GM12892 (cell line): ENCODE measurements at places on chromosomes 11 and 22.

- DNase-seq = no peak
These were observed 67.3 kb upstream of the GRK3 start for GRCh38 chr22:25497181-25497641.

DNA sequence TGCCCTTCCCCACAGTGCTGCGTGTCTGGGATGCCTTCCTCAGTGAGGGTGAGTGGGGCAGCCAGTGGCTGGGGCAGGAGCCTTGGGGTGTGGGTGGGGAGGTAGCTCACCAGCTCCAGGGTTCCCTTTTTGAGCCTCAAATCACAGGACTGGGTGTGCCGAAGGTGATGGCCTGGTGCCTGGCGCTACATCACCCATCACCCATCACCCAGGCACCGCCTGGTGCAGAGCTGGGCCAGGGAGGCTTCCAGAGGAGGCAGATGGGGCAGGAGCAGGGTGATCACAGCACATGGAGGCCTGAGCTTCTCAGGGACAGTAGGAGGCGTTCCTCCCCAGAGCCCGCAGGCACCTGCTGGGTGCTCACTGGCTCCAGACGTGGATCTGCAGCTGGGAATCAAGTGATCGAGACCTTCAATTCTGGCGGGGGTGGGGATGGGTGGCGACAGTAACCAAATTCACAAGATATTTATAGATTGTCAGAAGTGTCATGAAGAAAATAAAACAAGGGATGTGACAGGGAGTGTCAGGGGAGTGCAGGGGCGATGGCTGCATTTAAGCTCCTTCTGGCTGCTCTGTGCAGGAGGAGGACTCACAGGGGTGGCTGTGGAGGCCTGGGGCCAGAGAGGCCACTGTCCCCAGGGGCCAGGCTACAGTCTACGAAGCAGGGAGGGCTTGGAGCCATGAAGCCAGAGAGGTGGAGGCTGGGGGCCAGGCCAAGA, 3.2 kb downstream of the TBC1D10C start:
- DNase-seq = no peak

DNA sequence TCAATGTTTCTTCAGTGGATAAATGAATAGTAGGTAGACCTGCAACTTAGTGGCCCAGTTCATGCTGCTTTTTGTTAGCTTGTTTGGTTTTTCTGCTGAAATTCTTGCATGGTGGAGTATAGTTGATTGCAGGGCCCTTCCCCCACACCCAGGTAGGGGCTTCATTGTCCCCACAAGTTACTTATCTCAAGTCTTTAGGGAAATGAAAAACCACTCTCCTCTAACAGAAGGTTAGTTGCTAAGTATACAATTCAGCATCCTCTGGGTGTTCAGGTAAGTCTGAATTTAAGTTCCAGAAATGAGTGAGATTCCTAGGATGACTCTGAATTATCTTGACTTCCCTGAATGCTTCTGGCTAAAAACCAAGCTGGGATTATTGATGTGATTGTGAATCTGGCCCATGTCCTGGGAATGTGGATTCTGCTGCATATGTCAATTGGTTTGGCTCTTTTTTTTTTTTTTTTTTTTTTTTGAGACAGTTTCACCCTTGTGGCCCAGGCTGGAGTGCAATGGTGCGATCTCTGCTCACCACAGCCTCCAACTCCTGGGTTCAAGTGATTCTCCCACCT, 40.3 kb downstream of the BCL2L13 start:
- DNase-seq = no peak

- DNase-seq = no peak
These were observed 788.3 kb downstream of the NTM start for GRCh38 chr11:132158696-132159095.

DNA sequence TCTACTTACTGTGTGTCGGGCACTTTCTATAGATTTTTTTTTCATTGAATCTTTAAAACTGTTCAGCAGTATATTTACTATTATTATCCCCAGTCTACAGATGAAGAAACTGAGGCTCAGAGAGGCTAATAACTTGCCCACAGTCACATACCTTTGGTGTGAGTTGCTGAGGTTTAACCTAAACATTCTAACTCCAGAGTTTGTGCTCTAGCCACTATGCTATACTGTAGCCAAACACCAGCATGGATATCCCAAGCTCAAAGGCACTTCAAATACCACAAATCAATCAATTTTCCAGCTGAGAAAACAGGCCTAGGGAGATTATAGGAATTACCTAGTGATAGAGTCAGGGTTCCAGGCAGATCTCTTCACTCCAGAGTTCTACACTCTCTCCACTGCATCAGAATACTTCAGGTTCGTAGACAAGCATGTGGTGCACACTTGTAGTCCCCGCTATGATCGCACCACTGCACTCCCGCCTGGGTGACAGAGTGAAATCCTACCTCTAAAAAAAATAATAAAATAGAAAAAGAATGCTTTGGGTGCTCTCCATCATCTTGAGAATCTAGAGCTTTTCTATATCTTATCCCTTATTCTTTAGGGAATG, 20.4 kb upstream of the UPB1 start:
- DNase-seq = no peak

- DNase-seq = no peak
These were observed 840.3 kb downstream of the TBC1D22A start for GRCh38 chr22:47602732-47603131.

DNA sequence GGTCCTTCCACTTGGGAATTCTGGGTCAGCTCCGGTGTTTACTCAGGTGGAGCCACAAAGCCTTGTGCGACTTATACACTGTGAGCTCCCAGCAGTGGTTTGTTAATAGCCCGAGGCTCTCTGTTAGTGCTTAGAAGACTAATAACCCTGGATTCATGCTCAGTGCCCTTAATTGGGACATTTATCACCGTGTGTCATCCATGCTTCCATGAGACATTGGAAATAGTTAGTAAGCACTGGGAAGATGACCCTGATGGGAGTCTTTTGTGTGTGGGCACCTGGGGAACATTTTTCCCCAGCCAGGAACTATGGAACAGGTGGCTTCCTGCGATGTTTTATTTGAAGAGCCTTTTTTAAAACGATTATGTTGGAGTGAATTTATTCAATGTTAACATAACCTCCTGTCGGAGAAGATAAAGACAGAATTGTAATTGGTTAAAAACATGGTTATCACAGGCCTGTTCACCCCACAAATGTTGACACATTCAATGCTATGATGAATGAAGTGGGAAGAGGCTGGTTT, 188.9 kb downstream of the MYO18B start:
- no peak for DNase-seq

- DNase-seq = no peak
These were observed 5.7 kb downstream of the GAL3ST3 start for GRCh38 chr11:66042996-66043906.

- no peak for DNase-seq
These were observed 24.2 kb downstream of the MRE11 start for GRCh38 chr11:94469416-94469815.

- no peak for DNase-seq
These were observed 18.5 kb upstream of the MPPED1 start for GRCh38 chr22:43393132-43393843.

DNA sequence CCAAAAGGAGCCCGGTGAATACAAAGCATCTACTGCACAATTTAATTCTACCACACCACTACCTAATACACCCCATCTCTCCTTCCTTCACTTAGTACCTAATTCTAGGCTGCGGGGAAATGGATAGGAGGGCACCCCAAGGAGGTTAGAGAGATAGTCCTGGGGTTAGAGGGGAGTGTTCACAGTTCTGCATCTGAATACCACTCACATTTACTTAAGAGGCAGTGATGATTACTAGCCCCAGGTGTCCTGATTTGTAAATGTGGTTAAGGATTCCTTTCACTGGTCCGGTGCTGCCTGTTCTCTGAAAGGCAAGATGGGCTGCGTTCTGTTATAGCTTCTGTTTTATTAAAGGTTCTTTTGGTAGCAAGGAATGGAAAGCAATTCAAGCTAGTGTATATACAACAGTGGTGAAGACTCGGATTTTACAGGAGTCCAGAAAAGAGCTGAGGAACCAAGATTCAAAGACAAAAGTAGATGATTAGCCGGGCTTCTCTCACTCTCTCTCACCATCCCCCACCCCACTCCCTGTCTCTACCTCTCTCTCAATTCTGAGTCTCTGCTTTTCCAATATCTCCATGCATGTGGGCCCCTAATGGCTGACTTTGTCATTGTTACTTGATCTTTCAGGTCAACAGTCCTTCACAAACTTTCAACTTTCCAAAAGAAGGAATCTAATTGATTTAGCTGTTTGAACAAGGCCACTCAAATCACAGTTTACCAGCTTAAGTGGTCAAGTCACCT, 8.7 kb upstream of the KCNA4 start:
- DNase-seq = no peak

DNA sequence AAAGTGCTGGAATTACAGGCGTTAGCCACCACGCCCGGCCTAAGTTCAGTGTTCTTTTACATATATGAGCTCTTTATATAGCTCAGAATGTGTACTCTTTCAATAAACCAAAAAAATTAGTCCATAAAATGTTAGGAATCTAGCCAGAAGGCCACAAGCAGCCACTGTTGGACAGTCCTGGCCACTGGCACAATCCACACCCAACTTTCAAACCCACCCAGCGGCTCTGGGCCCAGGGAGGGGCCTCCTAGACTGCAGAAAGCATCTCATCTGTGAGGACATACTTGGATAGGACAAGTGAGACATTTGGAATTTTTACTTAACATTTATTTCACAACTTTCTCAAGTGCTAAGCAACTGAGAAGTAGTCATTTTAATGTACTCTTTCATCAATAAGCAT, 6.4 kb downstream of the PACSIN2 start:
- DNase-seq = no peak

DNA sequence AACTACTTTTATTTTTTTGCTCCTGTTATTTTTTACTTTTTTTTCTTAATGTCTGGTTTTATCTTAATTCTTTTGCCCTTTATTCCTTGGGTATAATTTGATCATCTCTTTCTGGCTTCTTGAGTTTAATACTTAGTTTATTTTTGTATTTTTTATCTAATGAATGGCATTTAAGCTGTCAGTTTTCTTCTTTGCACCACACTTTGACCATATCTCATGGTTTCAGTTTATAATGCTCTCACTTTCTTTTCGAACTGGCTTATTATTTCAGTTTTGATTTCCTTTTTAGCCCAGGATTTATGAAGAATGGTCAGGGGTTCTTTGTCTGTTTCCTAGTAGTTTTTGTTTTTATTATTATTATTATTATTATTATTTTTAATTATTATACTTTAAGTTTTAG, 48.3 kb downstream of the QSER1 start:
- no peak for DNase-seq

GRCh38 chr11:57274904-57275498, 38.0 kb upstream of the APLNR start:
- no peak for DNase-seq

DNA sequence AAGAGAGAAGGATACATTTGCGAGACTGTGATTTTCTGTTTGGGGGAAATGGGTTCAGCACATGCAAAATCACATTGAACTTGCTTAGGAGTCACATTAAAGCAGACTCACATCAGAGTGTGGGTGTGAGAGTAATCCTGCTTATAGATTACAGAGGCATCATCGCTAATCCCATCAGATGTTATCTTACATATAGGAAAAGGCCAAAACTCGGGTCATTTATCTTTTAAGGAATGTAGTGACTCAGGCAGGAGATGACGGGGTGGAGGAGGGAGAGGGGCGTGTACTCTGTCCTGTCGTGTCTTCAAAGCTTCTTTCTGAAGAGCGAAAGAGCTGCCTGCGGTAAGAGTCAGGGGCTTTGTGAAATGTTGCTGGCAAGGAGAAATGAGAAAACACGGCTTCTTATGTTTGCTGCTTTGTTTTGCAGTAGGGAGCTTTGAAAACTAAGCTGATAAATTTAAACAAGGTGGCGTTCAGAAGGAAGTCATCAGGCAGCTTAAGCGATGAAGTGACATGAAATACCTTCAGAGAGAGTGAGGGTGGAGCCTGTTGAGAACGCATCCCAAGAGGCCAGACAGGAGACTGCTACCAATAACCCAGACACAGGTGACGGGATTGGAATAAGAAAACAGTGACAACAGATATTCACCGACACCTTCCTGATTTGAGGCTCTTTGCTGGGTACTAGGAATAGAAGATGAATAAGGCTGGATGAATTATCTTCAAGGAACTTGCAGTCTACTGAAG, 2.2 kb upstream of the C11orf16 start:
- DNase-seq = no peak

DNA sequence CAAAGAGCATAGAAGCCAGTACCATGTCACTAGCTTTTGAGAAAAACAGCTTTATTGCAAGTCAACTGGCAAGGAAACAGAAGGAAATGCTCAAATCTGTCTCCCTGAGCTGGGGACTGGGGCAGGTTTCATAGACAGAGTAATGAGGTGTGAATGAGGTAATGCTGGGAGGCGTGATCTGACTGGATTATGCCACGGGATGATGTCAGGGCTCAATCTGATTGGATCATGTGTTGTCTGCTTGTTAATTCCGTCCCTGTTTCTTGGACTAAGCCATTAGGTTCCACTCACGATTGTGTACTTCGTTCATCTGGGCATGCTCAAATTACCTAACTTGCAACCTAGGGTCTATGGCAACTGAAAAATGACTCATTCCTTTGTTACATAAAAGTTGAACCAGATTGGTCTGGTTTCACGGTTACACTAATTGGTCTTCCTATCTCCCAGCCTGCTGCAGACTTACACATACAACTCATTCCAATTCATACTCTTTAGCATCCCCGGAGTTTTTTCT, 20.2 kb upstream of the OR10A5 start:
- no peak for DNase-seq

- DNase-seq = no peak
These were observed 11.6 kb downstream of the ELF5 start for GRCh38 chr11:34501949-34502348.

GRCh38 chr22:25833091-25833490, 91.1 kb downstream of the MYO18B start:
- no peak for DNase-seq

DNA sequence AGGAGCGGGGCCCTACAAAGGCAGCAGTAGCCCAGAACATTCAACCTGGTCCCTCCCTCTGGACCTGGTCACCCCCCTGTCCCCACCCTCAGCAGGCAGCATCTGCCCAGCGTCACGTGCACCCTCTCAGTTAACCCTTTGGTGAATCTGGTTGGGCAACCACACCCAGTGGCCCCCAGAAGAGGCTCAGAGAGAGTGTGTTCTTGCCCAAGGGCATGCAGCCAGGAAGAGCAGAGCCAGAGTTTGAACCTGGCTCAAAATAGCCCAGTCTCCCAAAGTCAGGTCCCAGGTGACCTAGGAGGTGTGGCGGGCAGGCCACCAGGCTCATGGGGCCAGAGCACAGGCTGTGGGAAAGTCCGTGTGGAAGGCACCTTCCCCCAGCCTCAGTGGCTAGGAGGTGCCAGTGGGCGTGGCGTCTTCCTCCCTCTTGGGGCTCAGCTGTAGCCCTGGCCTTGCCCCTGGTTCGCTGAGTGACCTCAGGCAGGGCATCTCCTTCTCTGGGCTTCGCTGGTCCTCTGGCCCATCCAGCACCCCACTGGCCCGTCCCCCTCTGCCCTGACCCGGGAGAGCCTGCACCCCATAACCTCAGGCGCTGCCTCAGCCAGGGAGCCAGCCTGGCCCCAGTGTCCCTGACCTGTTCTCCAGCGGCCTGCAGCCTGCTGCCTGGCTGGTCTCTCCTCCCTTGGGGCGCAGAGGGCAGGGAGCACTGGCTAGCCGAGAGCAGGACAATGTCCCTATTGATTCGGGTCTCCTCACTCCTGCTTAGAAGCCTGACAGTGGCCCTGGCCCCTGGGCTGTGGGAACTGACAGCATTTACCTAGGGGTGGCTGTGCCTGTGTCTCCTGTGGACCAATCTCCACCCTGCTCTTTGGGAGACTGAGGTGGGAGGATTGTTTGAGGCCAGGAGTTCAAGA, 7.0 kb downstream of the ALDH3B1 start:
- no peak for DNase-seq
